Osteocyte (in vitro differentiated cells): ENCODE measurements at places on chromosomes 7 and 10. TPM values are rescaled to one million over a fixed set of nuclear protein-coding genes. Genes with fewer than 3 reads are reported as not detected.

Gene CPA2
- not detected in 2 replicates for total RNA-seq

DNA sequence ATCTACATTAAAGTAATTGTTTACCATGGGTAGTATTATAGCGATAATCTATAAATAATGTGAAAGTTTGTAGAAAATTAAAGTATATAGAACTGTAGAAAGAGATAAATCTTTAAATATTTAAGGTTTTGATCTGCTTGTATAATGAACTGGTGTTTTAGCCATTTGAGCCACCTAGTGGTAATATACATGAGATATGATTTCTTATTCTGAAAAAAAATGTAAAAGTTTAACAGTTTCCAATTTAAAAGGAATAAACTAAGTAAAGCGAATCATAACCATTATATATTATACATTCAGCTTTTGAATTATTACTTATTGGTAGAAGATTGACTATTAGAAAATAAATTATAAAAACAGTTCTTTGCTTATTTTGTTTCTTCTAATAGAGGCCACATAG lies 91.2 kb downstream of the OTUD1 start:
- no peak overlapping the region for H3K27ac ChIP-seq
- no peak for DNase-seq
- peaks cover 9% of the 10 kb centered on the region for H3K27me3 ChIP-seq
- H3K4me3 ChIP-seq, result no peak overlapping the region
- no peaks in the 10 kb centered on the region for H3K36me3 ChIP-seq

DNA sequence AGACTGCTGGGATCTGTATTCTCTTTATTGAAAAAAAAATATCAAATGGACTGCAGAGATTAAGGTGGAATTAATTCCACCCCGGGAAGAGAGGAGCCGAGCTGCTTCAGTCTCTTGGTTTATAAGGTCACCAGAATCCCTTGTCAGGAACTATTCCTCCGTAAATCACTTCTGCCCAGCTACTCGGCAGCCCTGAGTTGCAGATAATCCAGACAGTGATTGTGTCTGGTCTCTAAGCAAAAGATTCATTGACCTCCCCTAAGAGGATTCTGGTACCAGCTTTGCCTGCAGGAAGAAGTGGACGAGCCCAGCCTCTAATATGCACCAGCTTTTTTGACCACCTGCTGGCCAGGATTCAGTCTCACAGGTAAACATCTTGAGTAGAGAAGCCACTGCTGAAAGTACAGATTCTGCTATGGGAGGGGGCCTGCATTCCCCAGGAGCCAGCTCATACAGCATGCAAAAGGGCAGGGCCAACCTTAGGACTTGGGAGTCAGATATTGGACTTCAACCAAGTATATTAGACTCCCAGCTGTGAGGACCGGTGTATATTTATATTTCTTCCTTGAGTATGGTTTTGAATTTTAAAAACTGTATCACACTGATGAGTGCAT lies 27.1 kb upstream of the PLXNA4 start:
- H3K27me3 ChIP-seq, result peaks cover 45% of the 10 kb centered on the region
- H3K4me1 ChIP-seq, result no peaks in the 10 kb centered on the region
- no peak overlapping the region for H3K27ac ChIP-seq
- H3K36me3 ChIP-seq, result no peaks in the 10 kb centered on the region

DNA sequence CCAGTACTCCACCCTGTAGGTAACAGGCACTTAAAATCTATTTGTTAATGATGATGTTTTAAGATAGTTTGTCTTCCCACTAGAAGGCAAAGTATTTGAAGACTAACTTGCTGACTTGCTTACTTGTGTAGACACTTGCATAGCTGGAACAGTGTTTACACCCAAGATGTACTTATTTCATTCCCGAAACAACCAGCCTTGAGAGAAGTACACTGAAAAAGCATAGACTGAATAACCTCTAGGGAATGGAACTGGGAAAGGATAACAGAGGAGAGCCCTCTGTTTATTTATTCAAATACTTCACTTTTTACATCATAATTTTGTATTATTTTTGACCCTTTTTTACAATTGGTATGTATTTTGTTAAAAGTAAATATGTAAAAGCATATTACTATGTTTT lies 33.1 kb upstream of the TMEM26 start:
- peak overlapping the region; percentile 52 for H3K27ac ChIP-seq
- DNase-seq, result no peak
- H3K4me3 ChIP-seq, result no peak overlapping the region
- no peaks in the 10 kb centered on the region for H3K36me3 ChIP-seq
- H3K4me1 ChIP-seq, result peaks cover 24% of the 10 kb centered on the region

GRCh38 chr7:80232979-80233724 lies 98.5 kb downstream of the GNAI1 start:
- no peak overlapping the region for H3K4me3 ChIP-seq
- H3K27me3 ChIP-seq, result no peaks in the 10 kb centered on the region
- H3K4me1 ChIP-seq, result peaks cover 11% of the 10 kb centered on the region
- H3K27ac ChIP-seq, result no peak overlapping the region
- no peaks in the 10 kb centered on the region for H3K36me3 ChIP-seq
- DNase-seq, result no peak

DNA sequence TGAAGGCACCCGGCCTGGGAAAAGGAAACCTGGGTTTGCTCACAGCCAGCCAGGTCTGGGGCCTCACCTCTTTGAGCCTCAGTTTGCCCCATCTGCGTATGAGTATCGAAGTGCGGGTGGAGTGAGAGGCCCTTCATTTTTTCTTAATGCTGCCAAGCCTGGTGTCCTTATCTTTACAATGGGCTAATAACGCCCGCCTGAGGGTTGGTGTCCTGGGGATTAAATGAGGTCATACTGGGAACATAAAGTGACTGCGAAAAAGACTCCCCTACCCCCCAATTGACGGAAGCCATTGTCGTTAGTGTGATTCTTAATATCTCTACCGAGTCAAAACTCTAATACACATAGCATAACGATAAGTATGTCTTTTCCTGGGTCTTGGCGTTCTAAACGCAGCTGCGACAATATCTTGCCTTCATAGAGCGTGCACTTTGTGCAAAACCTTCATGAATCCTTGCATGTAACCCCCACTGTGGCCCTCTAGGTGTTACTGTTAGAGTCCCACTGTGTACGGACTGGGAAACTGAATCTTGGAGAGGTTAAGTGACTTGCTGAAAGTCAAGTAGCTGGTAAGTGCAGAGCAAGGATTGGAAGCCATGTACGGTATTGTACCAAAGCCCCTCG lies 11.4 kb upstream of the GRB10 start:
- no peaks in the 10 kb centered on the region for H3K27me3 ChIP-seq
- no peaks in the 10 kb centered on the region for H3K36me3 ChIP-seq
- peaks cover 28% of the 10 kb centered on the region for H3K4me1 ChIP-seq
